ENCODE measurements at places on chromosomes 3 and 15.

DNA sequence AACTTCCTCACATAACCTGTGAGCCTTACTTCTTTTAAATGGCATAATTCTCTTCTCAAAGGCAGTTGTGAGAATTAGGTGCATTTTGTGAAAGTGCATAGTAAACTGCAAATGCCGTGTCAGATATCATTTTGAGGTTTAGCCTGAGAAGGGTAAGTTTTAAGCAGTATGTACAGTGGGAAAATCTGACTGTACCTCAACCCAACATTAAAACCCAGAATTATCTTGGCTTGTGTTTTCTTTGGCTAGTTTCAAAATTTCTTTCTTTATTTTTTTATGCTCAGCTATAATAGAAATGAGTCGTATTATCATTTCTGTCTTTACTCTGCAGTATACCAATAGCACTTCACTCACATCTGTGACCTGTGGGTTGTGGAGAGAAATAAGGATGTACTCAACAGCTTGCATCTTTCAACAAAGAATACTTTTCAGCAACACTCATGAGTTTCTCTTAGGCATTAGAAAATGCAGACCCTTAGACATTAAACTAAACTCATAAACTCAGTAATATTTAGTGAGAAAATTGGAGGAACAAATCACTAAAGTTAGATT lies 65.7 kb downstream of the RASA2 start:
- DNase-seq = no peak

DNA sequence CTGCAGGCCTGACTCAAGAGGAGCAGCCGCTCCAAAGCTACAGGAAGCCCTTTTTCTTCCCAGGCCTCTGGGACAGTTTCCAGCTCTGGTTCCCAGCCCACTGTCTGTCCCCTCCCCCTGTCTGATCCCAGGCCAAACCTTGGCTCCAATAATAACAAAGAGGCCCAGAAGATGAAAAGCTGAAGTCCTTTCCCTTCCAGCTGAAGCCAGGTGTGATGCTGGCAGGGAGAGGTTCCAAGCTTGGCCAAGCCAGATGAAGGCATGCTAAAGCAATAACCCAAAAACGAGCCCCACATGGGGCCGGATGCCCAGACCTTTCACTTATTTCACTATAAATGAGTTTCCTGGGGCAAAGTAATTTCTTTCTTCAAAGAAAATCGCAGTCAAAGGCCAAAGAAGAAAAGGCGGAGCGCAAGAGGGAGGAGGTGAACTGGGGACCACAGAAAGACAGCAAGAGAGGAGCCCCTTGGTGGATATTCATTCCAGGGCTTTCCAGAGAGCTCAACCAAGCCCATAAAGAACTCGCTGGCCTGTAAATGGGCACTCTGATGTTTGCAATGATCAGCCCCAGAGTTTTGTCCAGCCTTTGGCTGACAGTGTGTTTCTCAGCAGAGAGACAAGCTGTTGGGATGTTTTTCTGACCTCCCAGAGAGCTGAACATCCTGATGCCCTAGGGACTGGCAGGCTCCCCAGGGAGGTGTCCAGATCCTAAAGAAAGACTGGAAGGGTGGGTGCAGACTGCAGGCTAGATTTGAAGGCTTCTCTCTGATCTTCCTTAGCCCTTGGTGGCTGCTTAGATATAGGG lies 157.6 kb downstream of the UACA start:
- no peak for DNase-seq

GRCh38 chr3:171351676-171352075 lies 108.5 kb downstream of the TNIK start:
- no peak for DNase-seq

GRCh38 chr3:139897759-139898158 lies 37.2 kb upstream of the CLSTN2 start:
- DNase-seq = no peak

- DNase-seq = no peak
Measured at GRCh38 chr3:2390926-2391532, 292.4 kb downstream of the CNTN4 start.

DNA sequence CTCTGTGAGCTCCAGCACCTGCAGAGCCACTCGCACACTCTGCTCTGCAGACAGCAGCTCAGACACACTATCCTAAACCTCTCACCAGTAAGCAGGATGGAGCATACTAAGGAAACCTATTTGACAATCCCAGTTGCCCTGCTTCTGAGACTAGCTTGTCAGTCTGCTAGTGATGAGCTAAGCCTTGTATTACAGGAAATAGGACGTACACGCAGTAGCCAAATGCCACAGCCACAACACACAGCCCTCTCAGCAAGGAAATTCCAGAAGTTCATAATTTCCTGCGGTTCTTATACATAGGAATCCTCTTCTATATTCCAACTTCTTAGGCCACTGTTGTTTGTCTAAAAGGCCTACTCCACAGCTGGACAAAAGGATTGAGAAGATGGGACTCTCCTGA lies 74.5 kb downstream of the MYLK start:
- no peak for DNase-seq
